ENCODE measurements at places on chromosomes 4 and X.

GRCh38 chrX:74371425-74372222 lies 49.7 kb upstream of the SLC16A2 start:
- DNase-seq = no peak

DNA sequence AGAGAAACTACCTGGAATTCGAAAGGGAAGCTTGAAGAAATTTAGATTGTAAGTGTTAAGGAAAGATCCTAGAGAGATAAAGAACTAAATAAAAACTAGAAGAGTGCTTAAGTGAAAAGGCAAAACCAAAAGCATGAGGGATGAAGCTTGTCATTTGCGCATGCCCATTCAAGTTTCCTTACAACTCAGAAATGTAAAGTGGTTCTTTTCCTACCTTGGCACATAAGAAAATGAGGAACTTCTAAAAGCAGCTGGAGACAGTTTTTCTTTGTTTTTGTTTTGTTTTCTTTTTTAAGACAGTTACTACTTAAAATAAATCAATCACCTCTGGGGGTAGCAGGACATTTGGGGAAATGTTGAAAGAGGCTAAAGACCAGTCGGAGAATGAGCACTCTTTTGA lies 1304.4 kb upstream of the PCDH7 start:
- no peak for DNase-seq

DNA sequence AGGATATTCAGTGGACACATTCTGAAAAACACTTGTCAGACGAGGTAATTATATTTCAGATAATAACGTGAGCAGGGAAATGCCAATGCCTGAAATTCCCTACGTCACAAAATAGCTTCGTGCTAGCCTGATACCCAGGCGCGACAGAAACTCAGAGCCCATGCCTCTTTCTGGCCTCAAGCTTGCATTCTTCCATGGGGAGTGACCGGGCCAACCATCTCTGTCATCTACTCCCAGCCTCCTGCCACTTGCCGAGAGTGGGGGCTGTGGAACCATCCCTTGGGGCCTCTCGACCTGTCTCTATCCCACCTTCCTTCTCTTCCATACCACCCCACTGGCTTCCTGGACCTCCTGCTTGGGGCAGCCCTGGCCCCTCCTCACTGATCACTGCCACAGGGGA lies 34.5 kb upstream of the CDKN2AIP start:
- DNase-seq = no peak

GRCh38 chr4:109183931-109184490 lies 118.4 kb downstream of the COL25A1 start:
- DNase-seq = no peak

GRCh38 chr4:40399578-40399977 lies 64.4 kb downstream of the CHRNA9 start:
- no peak for DNase-seq

All from stimulated activated CD4-positive, alpha-beta T cell treated with anti-CD3 and anti-CD28 coated beads, Interleukin-15, amount 100 ng/mL, for 1 hour (primary cell).